ENCODE measurements at places on chromosomes 12 and 14.

DNA sequence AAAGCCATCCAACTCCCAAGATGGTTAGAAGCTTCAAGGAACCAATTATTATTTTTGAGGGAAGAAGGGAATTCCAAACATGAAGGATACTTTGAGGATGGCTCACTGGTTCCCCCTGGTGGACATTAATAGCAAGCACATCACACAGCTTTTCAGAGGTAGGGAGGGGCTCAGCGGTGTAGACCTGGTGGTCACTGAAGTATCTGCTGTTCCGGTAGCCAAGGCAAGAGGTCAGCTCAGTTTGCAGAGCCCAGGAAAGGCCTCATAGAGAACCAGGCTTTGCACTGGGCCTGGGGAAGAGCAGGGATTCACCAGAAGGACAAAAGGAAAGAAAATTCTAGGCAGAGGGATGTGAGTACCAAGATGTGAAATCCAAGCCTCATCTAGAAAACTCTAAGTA lies 118.7 kb downstream of the KSR2 start:
- peak; percentile 4 for DNase-seq

DNA sequence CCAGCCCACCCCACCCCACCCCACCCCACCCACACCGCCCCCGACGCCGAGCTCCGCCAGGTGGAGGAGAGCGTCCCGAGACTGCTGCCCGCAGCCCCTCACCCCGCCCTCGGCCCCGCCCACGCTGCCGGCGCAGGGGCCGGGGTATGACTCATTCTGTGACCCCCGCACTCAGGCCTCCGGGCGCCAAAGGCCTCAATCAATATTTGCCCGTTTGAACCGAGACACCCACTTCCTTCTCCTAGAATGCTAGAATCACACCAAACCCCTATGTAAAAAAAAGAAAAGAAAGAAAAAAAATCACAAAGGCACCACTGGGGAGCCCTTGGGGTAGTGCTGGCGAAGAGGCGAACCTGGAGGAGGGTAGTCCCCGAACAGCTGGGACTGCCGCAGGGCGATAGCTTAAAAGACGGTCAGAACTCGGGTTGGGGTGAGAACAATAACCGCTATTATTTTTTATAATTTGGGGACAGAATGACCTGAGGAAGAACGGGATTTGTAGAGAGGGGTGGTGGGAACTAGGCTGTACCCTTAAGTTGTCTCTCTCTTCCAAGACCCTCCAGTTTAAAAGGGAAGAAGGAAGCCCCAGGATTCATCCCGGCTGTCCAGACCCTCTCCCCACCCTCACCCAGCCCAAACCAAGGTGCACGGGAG lies 894 bp downstream of the KRT8 start:
- peak; percentile 3 for DNase-seq

- no peak for DNase-seq
Observed at GRCh38 chr14:99136047-99136400, 136.0 kb downstream of the BCL11B start.

- DNase-seq = peak; percentile 65
Observed at GRCh38 chr12:49347311-49348193, 864 bp downstream of the DNAJC22 start.

- DNase-seq = no peak
Observed at GRCh38 chr12:24954261-24954660, 5.4 kb upstream of the BCAT1 start.
